Activated naive CD8-positive, alpha-beta T cell treated with anti-CD3 and anti-CD28 coated beads for 36 hours (primary cell): ENCODE measurements at places on chromosomes 1 and 21. TPM values are rescaled to one million over a fixed set of nuclear protein-coding genes. Genes with fewer than 3 reads are reported as not detected.

The LCE2A gene
- not detected for total RNA-seq

The TFF2 gene
- total RNA-seq = not detected

The PRKAA2 gene
- total RNA-seq = 0.02 TPM

The CFHR4 gene
- total RNA-seq = not detected

The TSSK3 gene
- 0.60 TPM for total RNA-seq

The UBE4B gene
- total RNA-seq = 35.9 TPM

GRCh38 chr21:21387916-21388315 is 389.7 kb downstream of the NCAM2 start:
- H3K36me3 ChIP-seq = no peaks in the 10 kb centered on the region
- H3K27ac ChIP-seq = no peak overlapping the region
- no peaks in the 10 kb centered on the region for H3K27me3 ChIP-seq
- no peak for DNase-seq

GRCh38 chr1:165411396-165411795 is 33.5 kb downstream of the RXRG start:
- no peaks in the 10 kb centered on the region for H3K36me3 ChIP-seq
- H3K27me3 ChIP-seq = peaks cover 43% of the 10 kb centered on the region
- no peak for DNase-seq
- H3K4me1 ChIP-seq = peaks cover 5% of the 10 kb centered on the region
- no peak overlapping the region for H3K4me3 ChIP-seq
- H3K27ac ChIP-seq = no peak overlapping the region

- no peaks in the 10 kb centered on the region for H3K27me3 ChIP-seq
- peaks cover 8% of the 10 kb centered on the region for H3K36me3 ChIP-seq
- H3K27ac ChIP-seq = no peak overlapping the region
- no peak overlapping the region for H3K4me3 ChIP-seq
- H3K4me1 ChIP-seq = no peaks in the 10 kb centered on the region
Observed at GRCh38 chr1:227685807-227686206, 49.3 kb downstream of the JMJD4 start.

- peaks cover 23% of the 10 kb centered on the region for H3K36me3 ChIP-seq
- no peak for DNase-seq
- H3K4me3 ChIP-seq = no peak overlapping the region
- H3K27ac ChIP-seq = no peak overlapping the region
- peaks cover 8% of the 10 kb centered on the region for H3K4me1 ChIP-seq
- H3K27me3 ChIP-seq = no peaks in the 10 kb centered on the region
Observed at GRCh38 chr1:224259986-224260385, 70.0 kb downstream of the NVL start.

DNA sequence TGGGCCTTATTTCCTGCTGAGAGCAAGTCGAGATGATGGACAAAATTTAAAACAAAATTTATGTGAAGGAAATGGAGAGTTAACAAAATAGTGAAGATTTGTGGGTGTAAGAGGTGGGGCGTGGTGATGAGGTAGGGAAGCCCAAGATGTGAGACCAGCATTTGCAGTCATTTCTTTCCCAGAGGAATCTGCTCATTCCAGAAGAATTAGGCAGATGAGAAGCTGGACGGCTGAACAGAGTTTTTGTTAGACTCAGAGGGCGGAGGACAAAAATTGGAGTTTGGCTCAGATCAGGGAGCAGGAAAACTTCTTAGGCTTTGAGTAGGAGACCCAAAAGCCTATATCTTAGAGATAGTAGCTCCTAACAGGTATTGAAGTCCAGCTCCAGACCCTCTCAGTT is 65.3 kb downstream of the CAMTA1 start:
- no peak overlapping the region for H3K27ac ChIP-seq
- no peaks in the 10 kb centered on the region for H3K27me3 ChIP-seq
- no peak overlapping the region for H3K4me3 ChIP-seq
- peaks cover 56% of the 10 kb centered on the region for H3K36me3 ChIP-seq

DNA sequence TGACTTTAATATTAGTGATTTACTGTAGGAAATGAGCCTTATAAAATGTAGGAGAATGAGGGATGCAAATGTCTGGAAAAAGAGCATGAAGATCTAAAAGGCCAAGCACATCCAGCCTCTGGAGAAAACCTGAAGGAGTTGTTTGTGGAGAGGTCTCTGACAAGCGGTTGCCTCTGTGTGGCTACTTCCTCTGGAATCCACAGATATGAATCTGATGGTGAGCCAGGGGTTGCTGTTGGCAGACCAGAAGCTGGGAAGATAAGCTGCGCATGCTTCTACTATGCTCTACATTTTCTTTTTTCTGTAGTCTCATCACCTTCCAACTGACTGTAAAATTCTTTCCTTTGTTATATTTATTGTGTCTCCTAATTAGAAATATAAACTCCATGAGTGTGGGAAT is 248.6 kb downstream of the OLFM3 start:
- no peak overlapping the region for H3K4me3 ChIP-seq
- H3K4me1 ChIP-seq = no peaks in the 10 kb centered on the region
- DNase-seq = no peak

- H3K36me3 ChIP-seq = no peaks in the 10 kb centered on the region
- H3K4me1 ChIP-seq = peaks cover 8% of the 10 kb centered on the region
- peaks cover 57% of the 10 kb centered on the region for H3K27me3 ChIP-seq
- no peak overlapping the region for H3K27ac ChIP-seq
Observed at GRCh38 chr1:171251952-171252300, 3.6 kb downstream of the FMO1 start.

- no peaks in the 10 kb centered on the region for H3K27me3 ChIP-seq
- H3K36me3 ChIP-seq = no peaks in the 10 kb centered on the region
- no peak for DNase-seq
- peaks cover 4% of the 10 kb centered on the region for H3K4me1 ChIP-seq
- H3K27ac ChIP-seq = no peak overlapping the region
Observed at GRCh38 chr1:13817906-13818305, 117.9 kb downstream of the PRDM2 start.

DNA sequence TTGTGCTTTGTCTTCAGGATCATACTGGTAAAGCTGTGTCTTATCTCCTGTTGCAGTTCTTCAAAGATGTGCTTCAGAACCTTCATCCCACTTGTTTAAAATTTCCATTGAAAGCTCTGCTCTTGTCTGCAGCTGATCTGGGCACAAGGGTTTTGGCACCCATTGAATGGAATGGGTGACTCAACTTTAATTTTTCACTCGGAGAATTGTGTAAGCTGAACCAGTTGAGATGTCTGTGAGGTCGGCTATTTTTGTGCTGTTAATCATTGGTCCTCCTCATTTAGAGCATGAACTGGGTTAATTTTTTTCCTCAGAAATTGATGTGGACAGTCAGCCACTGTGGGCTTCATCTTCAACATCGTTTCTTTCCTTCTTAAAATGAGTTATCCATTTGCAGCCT is 252.1 kb downstream of the TM2D1 start:
- H3K27ac ChIP-seq = no peak overlapping the region
- H3K4me3 ChIP-seq = no peak overlapping the region
- no peak for DNase-seq
- no peaks in the 10 kb centered on the region for H3K27me3 ChIP-seq

DNA sequence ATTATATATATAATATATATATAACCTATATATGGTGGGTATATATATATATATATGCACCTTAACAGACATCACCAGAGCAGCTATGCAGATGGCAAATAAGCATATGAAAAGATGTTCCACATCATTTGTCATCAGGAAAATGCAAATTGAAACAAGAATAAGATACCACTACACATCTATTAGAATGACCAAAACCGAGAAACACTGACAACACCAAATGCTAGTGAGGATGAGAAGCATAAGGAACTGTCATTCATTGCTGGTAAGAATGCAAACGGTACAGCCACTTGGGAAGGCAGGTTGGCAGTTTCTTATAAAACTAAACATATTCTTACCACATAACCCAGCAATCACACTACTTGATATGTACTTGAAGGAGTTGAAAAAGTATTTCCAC is 219.8 kb upstream of the PRMT6 start:
- H3K27ac ChIP-seq = no peak overlapping the region
- H3K4me3 ChIP-seq = no peak overlapping the region
- no peaks in the 10 kb centered on the region for H3K36me3 ChIP-seq
- H3K4me1 ChIP-seq = no peaks in the 10 kb centered on the region
- DNase-seq = no peak
- no peaks in the 10 kb centered on the region for H3K27me3 ChIP-seq

DNA sequence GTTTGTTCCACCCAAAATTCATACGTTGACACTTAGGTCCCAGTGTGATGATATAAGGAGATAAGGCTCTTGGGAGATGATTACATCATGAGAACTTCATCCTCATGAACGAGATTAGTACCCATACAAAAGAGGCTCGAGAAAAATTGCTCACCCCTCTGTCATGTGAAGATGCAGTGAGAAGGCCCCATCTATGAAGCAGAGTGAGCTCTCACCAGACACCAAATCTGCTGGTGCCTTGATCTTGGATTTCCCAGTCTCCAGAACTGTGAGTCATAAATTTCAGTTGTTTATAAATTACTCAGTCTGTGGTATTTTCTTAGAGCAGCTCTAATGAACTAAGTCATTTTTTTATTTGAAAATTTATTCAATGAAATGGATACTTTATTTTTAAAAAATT is 42.6 kb upstream of the USP25 start:
- DNase-seq = no peak
- H3K27me3 ChIP-seq = peaks cover 4% of the 10 kb centered on the region
- H3K36me3 ChIP-seq = no peaks in the 10 kb centered on the region
- no peak overlapping the region for H3K4me3 ChIP-seq
- no peak overlapping the region for H3K27ac ChIP-seq

- no peaks in the 10 kb centered on the region for H3K4me1 ChIP-seq
- H3K4me3 ChIP-seq = no peak overlapping the region
- no peak for DNase-seq
- H3K36me3 ChIP-seq = no peaks in the 10 kb centered on the region
- H3K27me3 ChIP-seq = no peaks in the 10 kb centered on the region
Observed at GRCh38 chr1:196302981-196303380, 305.3 kb downstream of the KCNT2 start.

- DNase-seq = no peak
- H3K27ac ChIP-seq = no peak overlapping the region
- H3K36me3 ChIP-seq = no peaks in the 10 kb centered on the region
- H3K4me3 ChIP-seq = no peak overlapping the region
Observed at GRCh38 chr1:30109853-30110252, 613.5 kb downstream of the MATN1 start.

GRCh38 chr1:93554883-93555872 is 107.3 kb downstream of the FNBP1L start:
- no peak for DNase-seq
- no peaks in the 10 kb centered on the region for H3K36me3 ChIP-seq
- H3K27me3 ChIP-seq = peaks cover 5% of the 10 kb centered on the region

GRCh38 chr21:35239811-35240219 is 190.7 kb upstream of the RUNX1 start:
- no peaks in the 10 kb centered on the region for H3K27me3 ChIP-seq
- H3K4me1 ChIP-seq = peaks cover 26% of the 10 kb centered on the region
- H3K27ac ChIP-seq = no peak overlapping the region
- peaks cover 13% of the 10 kb centered on the region for H3K36me3 ChIP-seq
- DNase-seq = no peak
- H3K4me3 ChIP-seq = no peak overlapping the region

- H3K4me3 ChIP-seq = no peak overlapping the region
- peaks cover 11% of the 10 kb centered on the region for H3K27me3 ChIP-seq
- no peaks in the 10 kb centered on the region for H3K36me3 ChIP-seq
- no peak overlapping the region for H3K27ac ChIP-seq
- no peaks in the 10 kb centered on the region for H3K4me1 ChIP-seq
- no peak for DNase-seq
Observed at GRCh38 chr1:170707117-170707516, 43.2 kb downstream of the PRRX1 start.

GRCh38 chr1:12448746-12449177 is 169.2 kb downstream of the DHRS3 start:
- no peak for DNase-seq
- H3K4me3 ChIP-seq = peak overlapping the region; percentile 27
- peaks cover 88% of the 10 kb centered on the region for H3K4me1 ChIP-seq
- H3K36me3 ChIP-seq = peaks cover 79% of the 10 kb centered on the region
- H3K27me3 ChIP-seq = no peaks in the 10 kb centered on the region

DNA sequence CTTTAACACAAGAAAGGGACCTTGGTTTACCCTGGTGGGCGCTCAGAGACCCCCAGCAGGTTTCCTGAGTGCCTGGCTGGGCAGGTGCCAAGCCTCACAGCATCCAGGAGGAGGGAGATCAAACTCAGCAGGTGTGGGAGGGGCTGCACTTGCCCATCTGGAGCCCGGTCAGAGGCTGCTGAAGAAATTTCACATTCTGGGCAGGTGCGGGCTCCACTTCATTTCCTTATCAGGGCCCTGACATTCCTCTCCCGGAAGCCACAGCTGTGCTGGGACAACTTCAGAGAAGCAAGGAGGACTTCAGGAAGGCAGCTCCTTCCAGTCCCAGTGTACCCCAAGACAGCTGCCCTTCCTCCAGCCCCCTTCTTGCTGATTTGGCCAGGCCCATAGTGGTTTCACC is 82.9 kb downstream of the ITPKB start:
- no peaks in the 10 kb centered on the region for H3K27me3 ChIP-seq
- peak overlapping the region; percentile 79 for H3K27ac ChIP-seq
- H3K36me3 ChIP-seq = peaks cover 16% of the 10 kb centered on the region
- H3K4me3 ChIP-seq = peak overlapping the region; percentile 20
